ENCODE measurements at places on chromosomes 2 and 18.

DNA sequence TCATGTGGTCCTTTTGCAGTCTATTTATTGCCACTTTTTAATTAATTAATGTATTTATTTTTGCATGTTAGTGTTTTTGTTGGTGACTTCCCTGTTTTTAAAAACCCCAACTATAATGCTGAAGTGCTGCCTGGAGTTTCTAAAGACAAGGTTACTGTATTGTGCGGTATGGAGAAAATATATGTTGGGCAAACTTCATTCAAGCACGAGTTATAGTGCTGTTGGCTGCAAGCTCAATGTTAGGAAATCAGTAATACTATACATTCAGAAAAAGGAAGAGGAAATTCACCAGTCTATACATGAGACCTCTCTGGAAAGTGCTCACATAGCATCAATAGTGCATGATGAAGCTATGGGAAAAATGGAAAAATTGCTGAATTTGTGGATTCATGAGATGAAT lies 15.4 kb upstream of the RBMS1 start:
- no peak for DNase-seq
- H3K36me3 ChIP-seq, result no peaks in the 10 kb centered on the region
- H3K27me3 ChIP-seq, result no peaks in the 10 kb centered on the region
- no peak overlapping the region for H3K4me3 ChIP-seq
- H3K4me1 ChIP-seq, result peaks cover 28% of the 10 kb centered on the region

DNA sequence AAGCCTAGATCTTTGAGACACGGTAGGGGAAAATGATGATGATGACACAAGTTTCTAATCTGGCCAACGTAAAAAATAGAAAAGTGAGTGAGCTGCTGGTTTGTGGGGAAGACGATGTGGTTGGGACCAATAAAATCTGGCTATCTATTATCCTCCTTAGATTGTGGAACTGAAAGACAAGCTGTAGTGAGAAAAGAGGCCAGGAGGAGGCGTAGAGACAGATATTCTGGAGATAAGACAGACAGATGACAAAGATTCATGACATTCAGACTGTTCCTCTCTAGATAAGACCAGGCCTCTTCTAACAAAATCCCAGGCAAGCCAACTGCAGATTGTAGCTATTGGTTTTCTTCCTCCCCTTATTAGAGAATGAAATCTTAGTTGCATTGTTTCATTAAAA lies 376.3 kb upstream of the UBE2E3 start:
- no peaks in the 10 kb centered on the region for H3K4me1 ChIP-seq
- H3K27me3 ChIP-seq, result no peaks in the 10 kb centered on the region
- no peak for DNase-seq
- no peak overlapping the region for H3K4me3 ChIP-seq

DNA sequence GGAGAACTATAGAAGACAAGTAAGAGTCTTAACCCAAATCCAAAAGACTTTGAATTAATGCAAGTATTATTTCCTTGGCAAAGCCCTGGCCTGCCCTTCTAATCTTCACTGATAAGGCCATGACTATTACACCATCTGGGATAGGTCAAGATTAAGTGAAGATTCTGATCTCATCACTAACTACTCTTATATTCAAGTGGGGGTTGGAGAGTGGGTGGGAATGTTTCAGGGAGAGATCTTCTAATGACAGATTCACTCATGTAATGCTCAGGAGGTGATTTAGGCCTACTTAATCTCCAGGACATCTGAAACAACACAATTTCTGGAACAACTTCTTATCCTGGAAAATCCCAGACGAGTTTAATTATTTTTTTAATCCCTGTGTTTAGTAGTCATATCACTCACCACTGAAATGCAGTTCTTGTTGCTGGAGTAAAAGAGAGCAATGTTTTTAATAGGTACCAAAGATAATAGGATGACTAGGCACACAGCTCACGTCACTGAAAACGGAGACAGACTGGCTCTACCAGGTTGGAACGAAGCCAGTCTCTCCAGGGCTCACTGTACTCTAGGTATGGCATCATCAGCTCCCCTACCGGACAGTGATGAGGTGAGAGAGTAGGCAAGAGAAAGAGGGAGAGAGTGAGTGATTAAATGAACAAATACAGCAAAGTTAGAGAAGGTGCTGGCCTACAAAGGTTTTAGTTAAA lies 133.1 kb downstream of the NCKAP5 start:
- no peaks in the 10 kb centered on the region for H3K4me1 ChIP-seq
- no peak overlapping the region for H3K27ac ChIP-seq
- no peak for DNase-seq
- H3K27me3 ChIP-seq, result peaks cover 4% of the 10 kb centered on the region
- H3K36me3 ChIP-seq, result no peaks in the 10 kb centered on the region
- no peak overlapping the region for H3K4me3 ChIP-seq

GRCh38 chr2:121650315-121650930 lies 1.2 kb upstream of the CLASP1 start:
- DNase-seq, result no peak
- H3K36me3 ChIP-seq, result no peaks in the 10 kb centered on the region
- peak overlapping the region; percentile 100 for H3K27ac ChIP-seq
- H3K27me3 ChIP-seq, result peaks cover 25% of the 10 kb centered on the region
- H3K4me1 ChIP-seq, result peaks cover 70% of the 10 kb centered on the region
- peak overlapping the region; percentile 97 for H3K4me3 ChIP-seq

DNA sequence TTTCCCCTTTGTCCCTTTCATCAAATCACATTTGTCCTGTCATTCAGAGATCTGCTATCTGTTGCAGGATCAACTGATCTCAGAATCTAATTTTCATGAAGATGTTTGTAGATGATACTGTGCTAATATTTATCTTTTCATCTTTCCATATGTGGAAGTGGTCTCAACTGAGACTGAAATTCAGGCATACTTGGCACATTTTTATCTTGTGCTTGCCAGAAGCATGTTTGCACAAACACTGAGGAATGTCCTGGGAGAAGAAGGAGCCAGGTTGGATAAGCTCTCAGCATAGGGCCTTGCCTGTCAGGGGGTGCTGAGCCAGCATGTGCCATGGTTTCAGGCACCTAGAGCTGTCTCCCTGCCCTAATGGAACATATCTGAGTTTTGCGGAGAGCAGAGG lies 24.5 kb upstream of the MMADHC start:
- no peak overlapping the region for H3K27ac ChIP-seq
- H3K4me1 ChIP-seq, result no peaks in the 10 kb centered on the region
- H3K36me3 ChIP-seq, result no peaks in the 10 kb centered on the region
- H3K27me3 ChIP-seq, result no peaks in the 10 kb centered on the region
- DNase-seq, result no peak

DNA sequence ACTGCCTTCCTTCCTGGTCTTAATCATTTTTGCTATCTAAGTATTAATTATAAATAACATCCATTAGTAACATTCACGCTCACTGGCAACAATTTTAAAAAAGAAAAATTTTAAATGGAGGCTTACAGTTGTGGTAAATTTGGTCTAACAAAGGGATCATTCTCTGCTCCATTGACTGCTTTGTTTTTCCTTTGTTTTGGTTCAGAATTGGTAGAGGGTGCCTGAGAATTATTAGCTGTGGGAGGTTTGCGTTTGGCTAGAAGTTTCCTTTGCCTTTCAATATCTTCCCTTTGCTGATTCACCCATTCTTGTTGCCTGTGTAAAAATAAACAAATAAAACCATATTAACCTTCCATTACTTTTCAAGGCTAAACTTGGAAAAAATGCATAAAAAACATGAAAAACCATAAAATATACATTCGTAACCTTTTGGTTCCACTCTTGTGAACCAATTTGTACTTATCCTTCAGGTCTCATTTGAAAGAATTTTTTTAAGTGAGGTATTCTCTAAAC lies 114.6 kb downstream of the TLK1 start:
- no peaks in the 10 kb centered on the region for H3K27me3 ChIP-seq
- H3K4me1 ChIP-seq, result peaks cover 17% of the 10 kb centered on the region
- no peak overlapping the region for H3K27ac ChIP-seq
- peaks cover 55% of the 10 kb centered on the region for H3K36me3 ChIP-seq

- H3K4me3 ChIP-seq, result no peak overlapping the region
- no peak overlapping the region for H3K27ac ChIP-seq
Observed at GRCh38 chr2:37501113-37501512, 156.7 kb downstream of the QPCT start.

- H3K27me3 ChIP-seq, result no peaks in the 10 kb centered on the region
- no peaks in the 10 kb centered on the region for H3K4me1 ChIP-seq
- no peak for DNase-seq
- no peak overlapping the region for H3K27ac ChIP-seq
- no peak overlapping the region for H3K4me3 ChIP-seq
Observed at GRCh38 chr18:28075501-28075900, 101.4 kb downstream of the CDH2 start.

DNA sequence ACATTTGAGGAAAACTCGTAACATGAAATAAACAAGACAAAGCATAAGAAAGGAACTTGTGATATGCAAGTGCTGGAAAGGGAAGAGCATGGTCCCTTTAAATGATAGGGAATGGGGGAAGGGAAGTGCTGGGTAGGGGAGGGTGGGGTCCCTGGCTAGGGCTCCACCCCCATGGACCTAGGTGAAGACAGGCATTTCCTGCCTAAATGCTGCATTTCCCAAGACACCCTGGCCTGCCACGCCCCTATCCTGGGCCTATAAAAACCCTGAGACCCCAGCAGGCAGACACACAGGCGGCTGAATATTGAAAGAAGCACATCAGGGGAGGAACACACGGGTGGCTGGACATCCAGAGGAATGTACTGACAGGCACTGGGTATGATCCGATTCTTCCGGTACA lies 499.9 kb downstream of the ZEB2 start:
- H3K27me3 ChIP-seq, result peaks cover 2% of the 10 kb centered on the region
- H3K4me1 ChIP-seq, result no peaks in the 10 kb centered on the region
- no peak for DNase-seq

DNA sequence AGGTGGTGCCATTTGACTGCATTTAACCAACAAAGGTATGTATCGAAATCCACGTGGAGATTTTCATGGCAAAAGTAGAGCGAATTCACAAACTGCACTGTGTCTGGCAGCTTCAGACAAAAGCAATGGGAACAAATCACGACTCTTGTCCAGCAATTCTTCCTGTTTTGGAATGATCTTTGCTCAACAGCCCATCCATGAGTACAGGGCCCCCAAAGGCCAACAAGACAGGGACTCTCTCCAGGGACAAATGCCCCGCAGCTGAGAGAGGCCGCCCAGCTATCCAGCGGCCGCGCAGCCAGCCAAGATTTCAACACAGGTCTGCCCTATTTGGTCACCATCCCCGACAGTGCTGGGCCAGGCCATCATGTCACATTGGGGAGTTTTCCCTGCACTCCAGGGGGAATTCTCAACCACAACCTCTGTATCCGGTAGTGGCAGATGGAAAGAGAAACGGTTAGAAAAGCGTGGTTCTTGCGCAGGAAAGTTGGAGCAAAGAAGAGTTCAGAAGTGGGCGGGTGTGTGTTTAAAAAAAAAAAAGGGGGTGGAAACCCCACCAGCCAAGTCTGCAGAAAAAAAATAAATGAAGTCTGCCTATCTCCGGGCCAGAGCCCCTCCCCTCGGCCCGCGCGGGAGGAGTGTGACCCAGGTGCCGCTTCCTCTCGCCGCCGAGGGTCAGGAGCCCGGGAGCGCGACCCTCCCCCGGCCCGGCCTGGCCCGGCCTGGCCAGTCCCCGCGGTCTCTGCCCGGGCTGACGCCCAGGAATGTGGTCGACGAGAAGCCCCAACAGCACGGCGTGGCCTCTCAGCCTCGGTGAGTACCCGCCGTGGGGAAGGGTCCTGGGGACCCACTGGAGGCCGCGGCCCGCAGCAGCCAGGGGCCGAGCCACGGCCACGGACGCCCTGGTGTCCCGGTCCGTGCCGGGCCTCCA lies at the start of gene GYPC:
Gene GYPC, plus strand, starts transcription at position 659 of the 931 bp plus-strand sequence. Its CDS starts 106 bp downstream, at position 765.
- peak; percentile 63 for DNase-seq
- H3K4me3 ChIP-seq, result peak within 1 kb of the TSS; percentile 90
- peaks cover 4% of the 10 kb centered on the region for H3K36me3 ChIP-seq

- no peaks in the 10 kb centered on the region for H3K36me3 ChIP-seq
- H3K4me1 ChIP-seq, result no peaks in the 10 kb centered on the region
- H3K27me3 ChIP-seq, result no peaks in the 10 kb centered on the region
- H3K4me3 ChIP-seq, result no peak overlapping the region
- no peak overlapping the region for H3K27ac ChIP-seq
Observed at GRCh38 chr2:214377286-214377624, 33.6 kb upstream of the VWC2L start.

DNA sequence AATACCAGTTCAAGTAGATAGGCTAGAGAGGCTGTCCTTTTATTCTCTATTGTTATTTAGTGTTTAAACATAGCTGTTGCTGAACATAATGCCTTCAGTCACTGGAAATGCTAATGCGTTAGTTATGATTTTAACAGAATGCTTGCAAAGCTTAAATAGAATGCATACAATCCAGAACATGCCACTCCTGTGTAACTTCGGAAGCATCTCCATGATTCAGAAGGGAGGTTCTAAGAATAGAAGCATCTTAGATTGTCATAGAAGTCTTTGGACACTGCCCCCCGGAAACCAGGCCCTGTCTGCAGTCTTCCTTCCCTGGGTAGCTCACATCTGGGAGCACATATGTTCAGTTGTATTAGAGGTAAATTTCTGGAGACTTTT lies 73.2 kb downstream of the ZNF532 start:
- no peak overlapping the region for H3K27ac ChIP-seq
- H3K27me3 ChIP-seq, result peaks cover 4% of the 10 kb centered on the region
- H3K4me3 ChIP-seq, result no peak overlapping the region
- H3K36me3 ChIP-seq, result no peaks in the 10 kb centered on the region

GRCh38 chr18:58177896-58178470 lies 134.0 kb downstream of the NEDD4L start:
- DNase-seq, result no peak
- H3K27ac ChIP-seq, result no peak overlapping the region
- H3K27me3 ChIP-seq, result peaks cover 7% of the 10 kb centered on the region
- H3K36me3 ChIP-seq, result no peaks in the 10 kb centered on the region

DNA sequence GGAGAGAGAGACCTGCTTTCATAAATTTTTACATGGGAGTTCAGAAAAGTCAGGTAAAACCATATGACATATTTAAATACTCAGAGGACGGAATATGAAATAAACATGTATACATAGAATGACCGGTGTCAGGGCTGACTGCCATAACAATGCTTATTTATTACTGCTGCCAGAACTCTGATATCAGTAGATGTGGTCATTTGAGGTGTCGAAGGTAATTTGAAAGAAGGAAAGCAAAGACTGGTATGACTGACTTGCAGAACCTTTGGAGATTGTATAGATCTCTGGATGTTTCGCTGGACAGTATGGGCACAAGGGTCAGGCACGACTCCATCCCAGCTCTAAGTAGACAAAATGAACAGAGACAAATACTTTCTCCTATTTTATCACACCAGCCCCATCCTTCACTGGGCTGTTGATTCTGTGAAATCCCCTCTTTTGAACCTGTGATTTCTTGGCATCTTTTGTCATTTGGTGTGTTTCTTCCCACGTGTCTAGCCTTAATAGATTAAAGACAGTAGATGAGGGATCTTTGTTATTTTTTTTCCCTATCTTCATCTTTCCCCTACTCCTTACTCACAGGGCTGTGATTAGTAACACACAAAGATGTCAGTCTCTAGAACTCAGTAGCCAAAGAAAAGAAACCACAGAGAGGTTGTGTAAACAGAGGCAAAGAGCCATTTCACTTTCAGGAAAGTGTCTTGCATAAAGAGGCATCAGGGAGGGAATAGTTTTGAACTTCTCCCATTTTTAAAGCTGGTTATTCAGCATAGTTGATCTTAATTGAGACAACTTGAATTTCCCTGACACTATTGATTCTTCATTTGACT lies 61.6 kb downstream of the ICOS start:
- no peak overlapping the region for H3K27ac ChIP-seq
- H3K36me3 ChIP-seq, result no peaks in the 10 kb centered on the region
- H3K27me3 ChIP-seq, result no peaks in the 10 kb centered on the region
- H3K4me3 ChIP-seq, result no peak overlapping the region

Data from immature natural killer cell (primary cell).